Fibroblast of skin of back (primary cell): ENCODE measurements at places on chromosomes 4 and X.

- DNase-seq, result no peak
Observed at GRCh38 chr4:73770917-73771316, 30.5 kb downstream of the CXCL8 start.

DNA sequence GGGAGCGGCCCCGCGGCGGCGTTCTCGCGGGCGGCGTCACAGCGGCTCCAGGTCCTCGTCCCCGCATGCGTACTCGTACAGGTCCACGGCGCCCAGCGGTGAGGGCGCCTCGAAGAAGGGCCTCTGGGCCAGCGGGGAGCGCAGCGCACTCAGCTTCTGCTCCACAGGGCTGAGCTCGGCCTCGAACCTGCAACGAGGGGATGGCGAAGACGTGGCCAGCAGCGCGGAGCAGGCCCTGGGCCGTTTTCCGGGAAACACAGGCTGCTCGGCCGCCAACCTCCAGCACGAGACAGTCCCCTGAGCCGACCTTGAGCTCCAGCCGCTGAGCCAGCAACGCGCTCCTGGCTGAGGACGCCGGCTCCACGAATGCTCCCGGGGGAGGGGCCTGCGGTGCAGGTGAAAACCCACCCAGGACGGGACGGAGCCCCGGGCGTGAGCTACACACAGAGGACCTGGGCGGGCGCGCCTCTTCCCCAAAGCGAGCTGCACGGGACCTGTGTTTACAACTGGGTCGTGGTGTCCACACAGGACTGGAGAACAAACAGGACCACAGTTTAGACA lies 15.8 kb upstream of the GTPBP6 start:
- DNase-seq, result no peak

GRCh38 chrX:49071877-49072711 lies 1.7 kb downstream of the PRAF2 start:
- peak; percentile 44 for DNase-seq

DNA sequence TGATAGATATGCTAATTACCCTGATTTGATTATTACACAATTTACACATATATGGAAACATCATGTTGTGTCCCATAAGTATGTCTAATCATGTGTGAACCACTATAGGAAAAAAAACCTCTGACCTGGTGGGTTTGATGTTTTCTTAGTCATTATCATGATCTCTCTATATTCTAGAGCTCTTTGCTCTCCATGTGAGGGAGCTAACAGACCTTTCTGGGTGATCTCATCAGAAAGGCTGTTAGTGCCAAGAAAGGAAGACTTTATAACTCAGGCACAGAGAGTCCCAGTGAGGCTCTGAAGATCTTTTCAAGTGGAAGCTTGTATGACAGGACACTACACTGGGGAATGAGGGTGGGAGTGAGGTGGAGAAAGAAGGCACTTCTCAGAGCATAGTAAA lies 527.7 kb upstream of the MAGEB2 start:
- peak; percentile 40 for DNase-seq

DNA sequence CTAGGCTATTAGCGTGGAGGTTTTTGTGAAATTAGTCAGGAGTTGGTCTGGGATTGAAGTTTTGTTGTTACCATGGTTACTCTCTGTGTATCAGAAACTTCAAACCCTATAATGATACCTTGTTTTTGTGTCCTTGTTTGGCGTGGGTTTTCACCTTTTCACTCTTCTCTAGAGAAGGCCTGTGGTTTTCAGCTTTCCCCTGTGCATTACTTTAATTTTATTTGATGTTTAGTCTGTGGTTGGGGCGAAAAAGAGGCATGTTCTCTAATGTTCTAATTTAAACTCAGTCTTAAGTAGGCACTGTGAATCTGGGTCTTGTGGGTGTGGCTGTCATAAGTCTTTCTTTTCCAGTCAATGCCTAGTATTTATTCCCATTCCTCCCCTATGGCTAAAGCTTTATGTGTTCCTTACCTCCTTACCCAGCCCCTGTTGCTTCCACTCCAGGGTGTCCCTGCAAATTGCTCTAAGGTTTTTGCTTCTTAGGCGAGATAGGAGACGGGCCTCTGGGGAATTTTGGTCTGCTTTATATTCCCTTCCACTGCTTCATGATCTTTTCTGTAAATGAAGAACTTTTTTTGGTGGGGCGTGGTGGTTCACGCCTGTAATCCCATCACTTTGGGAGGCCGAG lies 326.3 kb upstream of the ZCCHC13 start:
- no peak for DNase-seq
